ENCODE measurements at places on chromosomes 16 and 17.

DNA sequence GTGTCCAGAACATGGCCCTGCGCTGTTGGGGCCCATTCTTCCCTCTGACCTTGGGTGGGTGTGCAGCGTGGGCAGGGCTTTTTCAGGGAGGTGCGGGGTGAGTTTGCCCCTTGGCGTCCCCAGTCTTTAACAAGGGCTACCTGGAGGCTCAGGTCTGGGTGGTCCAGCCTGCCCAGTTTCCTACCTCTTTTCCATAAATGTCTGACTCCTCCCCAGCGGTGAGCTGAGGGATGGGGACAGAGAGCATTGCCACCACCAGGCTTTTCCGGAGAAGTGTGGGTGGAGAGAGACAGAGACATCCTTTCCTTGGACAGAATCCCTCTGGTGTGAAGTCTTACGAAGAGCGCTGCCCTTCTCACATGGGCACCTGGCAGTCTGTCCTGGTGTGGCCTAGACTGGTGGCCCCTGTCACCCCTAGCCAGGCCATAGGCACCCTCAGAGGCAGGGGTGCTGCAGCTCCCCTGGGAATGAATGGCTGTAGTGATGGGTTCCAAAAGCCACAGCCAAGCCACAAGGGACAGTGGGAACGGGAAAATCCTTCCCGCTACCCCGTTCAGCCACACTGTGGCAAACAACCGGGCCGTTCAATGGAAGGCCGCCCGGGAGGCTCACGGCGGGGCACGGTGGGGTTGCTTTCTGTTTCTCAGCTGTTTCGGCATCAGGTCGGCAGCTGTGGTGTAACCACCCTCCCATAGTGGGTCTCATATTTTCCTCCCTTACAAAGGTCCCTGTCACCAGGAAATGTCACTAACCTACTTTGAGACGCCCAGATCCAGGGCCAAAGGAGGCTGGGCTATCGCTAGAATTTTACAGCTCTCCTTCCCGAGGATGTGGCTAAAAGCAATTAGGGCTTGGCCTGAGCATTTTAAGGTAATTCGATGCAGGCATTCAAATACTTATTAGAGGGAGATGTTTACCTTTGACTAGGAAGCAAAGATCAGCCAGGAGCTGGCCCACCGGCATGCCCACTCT lies 61.9 kb upstream of the GSE1 start:
- no peak for DNase-seq

- no peak for DNase-seq
Measured at GRCh38 chr16:52727849-52728248, 180.9 kb upstream of the TOX3 start.

GRCh38 chr17:73466704-73467433 lies 155.1 kb upstream of the CDC42EP4 start:
- no peak for DNase-seq

DNA sequence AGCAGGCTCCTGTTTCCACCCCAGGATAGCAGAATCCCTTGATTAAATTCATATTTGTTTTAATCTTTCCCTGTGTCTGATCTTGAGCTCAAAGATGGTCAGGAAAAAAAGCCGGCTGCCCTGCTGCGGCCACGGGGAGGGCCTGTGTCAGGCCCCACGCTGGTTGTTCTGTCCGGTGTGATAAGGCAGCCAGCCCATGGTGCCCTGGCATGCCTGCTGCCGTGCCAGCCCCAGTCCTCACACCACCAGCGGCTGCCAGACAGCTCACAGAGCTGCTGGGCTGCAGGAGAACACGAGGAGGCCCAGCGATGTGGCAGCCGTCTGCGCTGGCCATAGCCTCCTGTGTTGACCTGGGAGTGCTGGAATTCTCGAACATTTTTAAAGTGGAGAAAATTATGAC lies 34.7 kb upstream of the BRD7 start:
- no peak for DNase-seq

GRCh38 chr17:82458885-82459424 lies 414 bp downstream of the NARF start:
- DNase-seq, result no peak
